ENCODE measurements at places on chromosomes 11 and 22. TPM values are rescaled to one million over a fixed set of nuclear protein-coding genes. Genes with fewer than 3 reads are reported as not detected.
A peak's percentile ranks its signal among the peaks of the same experiment; 100 is the strongest.

C11orf52 gene
- not detected for total RNA-seq

GRAMD1B gene
- 45.7 TPM for total RNA-seq

PANX3 gene
- total RNA-seq = not detected

TYR gene
- not detected for total RNA-seq

DNA sequence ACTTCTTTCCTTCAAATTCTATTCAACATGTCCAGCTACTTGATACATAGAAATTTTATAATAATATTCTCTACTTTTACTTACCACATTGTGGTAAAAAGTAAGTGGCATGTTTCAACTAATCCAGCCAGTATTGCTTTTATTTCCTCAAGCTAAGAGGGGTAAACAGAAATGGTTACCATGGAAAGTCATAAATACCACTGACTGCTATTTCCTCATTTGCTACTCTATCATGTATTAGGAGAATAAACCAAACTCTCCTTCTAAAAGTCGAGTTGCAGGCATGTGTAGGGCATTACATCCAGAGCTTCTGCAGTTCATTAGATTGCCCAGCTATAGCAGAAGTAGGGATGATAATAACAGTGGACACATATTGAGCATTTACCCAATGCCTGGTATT is 208.4 kb downstream of the MAML2 start:
- H3K4me3 ChIP-seq = no peak overlapping the region
- H3K4me1 ChIP-seq = peaks cover 76% of the 10 kb centered on the region
- H3K27me3 ChIP-seq = no peaks in the 10 kb centered on the region
- no peak for DNase-seq

- no peaks in the 10 kb centered on the region for H3K36me3 ChIP-seq
- no peak for DNase-seq
- peaks cover 3% of the 10 kb centered on the region for H3K4me1 ChIP-seq
- H3K27ac ChIP-seq = no peak overlapping the region
Measured at GRCh38 chr11:36155124-36155561, 134.1 kb downstream of the COMMD9 start.

DNA sequence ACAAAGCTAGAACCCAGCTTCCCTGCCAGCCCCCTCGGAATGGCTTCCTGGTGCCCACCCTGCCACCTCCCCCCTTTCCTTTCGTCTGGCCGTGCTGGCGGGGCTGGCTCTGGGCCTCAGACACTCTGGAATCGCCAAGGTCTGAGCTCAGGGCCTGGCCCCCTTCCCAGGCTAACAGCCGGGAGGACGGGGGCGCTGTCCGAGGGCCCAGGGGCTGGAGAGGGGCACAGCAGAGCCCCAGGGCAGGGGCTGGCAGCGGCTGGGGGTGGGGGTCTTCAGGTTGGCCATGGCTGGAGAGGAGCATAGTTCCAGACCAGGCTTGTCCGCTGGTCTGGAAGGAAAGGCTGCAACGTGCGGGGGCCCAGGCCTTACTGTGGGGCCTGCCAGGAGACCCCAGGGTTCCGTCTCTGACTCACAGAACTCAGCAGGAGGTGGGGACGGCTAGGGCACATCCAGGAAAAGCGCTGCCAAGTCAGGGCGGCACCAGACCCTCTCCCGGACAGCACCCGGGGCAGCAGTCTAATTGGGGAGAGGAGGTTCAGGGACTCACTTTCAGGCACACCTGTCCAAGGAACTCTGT is 861 bp upstream of the LTBP3 start:
- H3K36me3 ChIP-seq = no peaks in the 10 kb centered on the region
- peaks cover 56% of the 10 kb centered on the region for H3K4me1 ChIP-seq
- H3K4me3 ChIP-seq = peak overlapping the region; percentile 77
- peak overlapping the region; percentile 58 for H3K27ac ChIP-seq

PNPLA5 gene
- not detected for total RNA-seq
